WERI-Rb-1 (cell line): ENCODE measurements at places on chromosomes 7 and 10.

- peak; percentile 37 for DNase-seq
These were observed 50.6 kb upstream of the ITGB1 start for GRCh38 chr10:33008499-33009243.

DNA sequence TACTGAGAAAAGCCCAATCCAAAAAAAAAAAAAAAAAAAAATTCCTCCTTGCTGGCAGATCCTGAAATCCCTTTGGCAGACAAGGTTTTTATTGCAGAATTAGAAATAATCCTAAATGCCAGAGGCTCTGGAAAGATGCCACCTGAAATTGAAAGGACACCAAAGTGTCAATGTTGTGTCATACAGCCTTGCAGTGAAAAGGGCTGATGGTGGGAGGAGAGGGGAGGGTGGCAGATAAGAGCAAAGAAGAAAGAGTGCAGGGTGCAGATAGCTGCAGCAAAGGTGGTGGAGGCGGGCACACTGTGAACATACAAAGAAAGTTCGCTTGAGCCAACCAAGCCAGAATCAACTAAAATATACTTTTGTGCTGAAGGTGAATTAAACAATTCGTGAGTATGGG is 8.2 kb upstream of the OPTN start:
- DNase-seq, result no peak

DNA sequence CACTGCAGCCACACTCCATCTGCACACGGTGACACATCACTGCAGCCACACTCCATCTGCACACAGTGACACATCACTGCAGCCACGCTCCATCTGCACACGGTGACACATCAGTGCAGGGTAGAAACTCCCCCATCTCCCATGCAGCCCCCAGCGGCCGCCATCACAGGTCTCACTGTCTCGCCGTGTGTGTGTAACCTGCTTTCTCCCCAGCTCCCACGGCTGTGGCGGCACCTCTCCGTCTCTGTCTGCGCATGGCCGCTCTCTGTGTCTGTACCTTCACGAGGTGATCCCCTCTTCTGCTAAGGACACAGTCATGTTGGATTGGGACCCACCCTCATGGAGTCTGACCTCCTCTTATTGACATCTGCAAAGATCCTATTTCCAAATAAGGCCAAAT is 527.4 kb downstream of the PTPRN2 start:
- DNase-seq, result no peak

- DNase-seq, result peak; percentile 19
These were observed 523.2 kb upstream of the IGFBP3 start for GRCh38 chr7:46444256-46444655.

GRCh38 chr7:142866361-142867096 is 11.7 kb downstream of the EPHB6 start:
- peak; percentile 73 for DNase-seq

DNA sequence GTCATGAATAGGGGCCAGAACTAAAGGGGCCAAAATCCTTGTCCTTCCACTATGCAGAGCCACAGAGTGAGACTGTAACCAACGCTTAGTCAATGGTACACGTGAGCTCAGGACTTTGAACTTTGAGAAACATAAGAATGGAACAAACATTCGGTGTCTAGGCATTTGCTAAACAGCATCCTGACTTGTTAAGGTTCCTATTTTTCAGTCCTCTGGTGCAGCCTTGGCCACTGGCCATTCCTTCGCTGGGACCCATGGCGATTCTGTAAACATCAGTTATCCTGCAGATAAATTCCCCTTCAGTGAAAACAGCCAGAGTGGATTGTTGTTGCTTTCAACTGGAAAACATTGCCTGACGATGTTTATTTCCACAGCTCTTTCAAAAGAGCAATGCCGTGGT is 266.8 kb downstream of the SORCS1 start:
- DNase-seq, result no peak

- DNase-seq, result no peak
These were observed 121.4 kb upstream of the RET start for GRCh38 chr10:42955493-42955889.

- DNase-seq, result no peak
These were observed 65.0 kb upstream of the TMEM168 start for GRCh38 chr7:112855227-112855626.

- no peak for DNase-seq
These were observed 158.0 kb downstream of the TRIL start for GRCh38 chr7:28800150-28800549.

DNA sequence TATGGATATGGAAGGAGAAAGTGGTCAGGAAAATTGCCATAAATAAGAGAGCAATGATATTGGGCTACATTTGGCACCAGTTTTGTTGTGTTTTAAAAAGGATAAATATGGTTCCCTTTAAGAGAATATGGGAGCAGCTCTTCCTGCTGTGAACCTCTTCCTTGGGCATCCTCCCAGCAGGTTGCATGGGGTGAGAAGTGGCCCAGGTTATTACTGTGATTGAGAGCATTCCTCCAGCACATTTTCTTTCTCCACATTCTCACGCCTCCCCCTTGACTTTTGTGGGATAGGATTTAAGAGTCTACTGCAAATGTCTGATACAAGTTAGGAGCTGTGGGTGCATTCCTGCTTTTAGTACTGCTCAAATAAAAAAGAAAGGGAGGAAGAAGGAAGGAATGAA is 214.8 kb downstream of the POU6F2 start:
- no peak for DNase-seq

GRCh38 chr10:29692121-29692539 is 57.4 kb upstream of the SVIL start:
- DNase-seq, result no peak

DNA sequence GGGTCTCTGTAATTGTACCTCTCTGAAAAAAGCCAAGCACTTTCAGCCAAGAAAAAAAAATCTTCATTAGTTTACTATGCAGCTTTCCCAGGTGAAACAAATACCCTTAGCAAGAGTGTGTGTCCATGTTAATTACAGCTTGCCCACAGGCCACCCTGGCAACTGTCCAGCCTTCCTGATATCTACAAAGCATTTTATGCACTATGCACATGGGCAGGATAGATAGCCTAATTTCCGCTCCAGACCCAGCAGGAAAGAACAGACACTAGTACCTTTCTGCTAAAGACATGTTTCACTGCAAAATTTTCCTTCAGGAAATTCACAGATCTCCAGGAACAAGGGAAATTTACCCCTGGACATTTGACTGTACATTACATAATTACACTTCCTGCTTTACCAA is 24.4 kb downstream of the CACNA2D1 start:
- no peak for DNase-seq

- no peak for DNase-seq
These were observed 123.0 kb downstream of the TCERG1L start for GRCh38 chr10:131188494-131188893.

GRCh38 chr7:107627002-107627401 is 33.6 kb upstream of the SLC26A4 start:
- no peak for DNase-seq

GRCh38 chr10:115981081-115981480 is 291.9 kb downstream of the GFRA1 start:
- no peak for DNase-seq

- no peak for DNase-seq
These were observed 236.2 kb upstream of the KLF14 start for GRCh38 chr7:130970196-130970595.

DNA sequence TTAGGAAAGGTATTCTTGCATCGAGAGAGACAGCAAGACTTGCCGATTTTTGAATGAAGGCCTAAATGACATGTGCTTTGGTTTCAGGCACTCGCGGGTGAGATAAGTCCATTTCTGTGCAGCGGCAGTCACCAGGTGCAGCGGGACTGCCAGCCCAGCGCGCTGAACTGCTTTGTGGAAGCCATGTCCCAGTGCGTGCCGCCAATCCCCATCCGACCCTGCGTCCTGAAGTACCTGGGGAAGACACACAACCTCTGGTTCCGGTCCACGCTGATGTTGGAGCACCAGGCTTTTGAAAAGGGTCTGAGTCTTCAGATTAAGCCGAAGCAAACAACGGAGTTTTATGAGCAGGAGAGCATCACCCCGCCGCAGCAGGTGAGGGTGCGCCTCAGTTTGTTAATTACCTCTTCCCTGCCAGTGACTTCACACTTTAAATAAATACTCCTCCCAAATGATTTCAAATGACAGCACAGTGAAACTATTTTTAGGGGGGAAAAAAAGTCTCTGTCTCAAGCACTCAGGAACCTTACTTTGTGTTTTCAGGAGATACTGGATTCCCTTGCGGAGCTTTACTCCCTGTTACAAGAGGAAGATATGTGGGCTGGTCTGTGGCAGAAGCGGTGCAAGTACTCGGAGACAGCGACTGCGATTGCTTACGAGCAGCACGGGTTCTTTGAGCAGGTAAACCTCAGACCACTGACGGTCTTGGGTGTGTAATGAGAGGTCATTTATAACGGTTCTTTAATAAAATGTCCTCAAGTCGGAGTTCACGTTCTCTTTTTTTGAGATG is 98.3 kb downstream of the TRRAP start:
- no peak for DNase-seq

- DNase-seq, result peak; percentile 37
These were observed 446.3 kb downstream of the TCERG1L start for GRCh38 chr10:130864961-130865818.
